ENCODE measurements at places on chromosomes 16 and 17.
A peak's percentile ranks its signal among the peaks of the same experiment; 100 is the strongest.

- ATAC-seq = peak; percentile 74
Observed at GRCh38 chr17:68346448-68346847, 55.2 kb downstream of the ARSG start.

DNA sequence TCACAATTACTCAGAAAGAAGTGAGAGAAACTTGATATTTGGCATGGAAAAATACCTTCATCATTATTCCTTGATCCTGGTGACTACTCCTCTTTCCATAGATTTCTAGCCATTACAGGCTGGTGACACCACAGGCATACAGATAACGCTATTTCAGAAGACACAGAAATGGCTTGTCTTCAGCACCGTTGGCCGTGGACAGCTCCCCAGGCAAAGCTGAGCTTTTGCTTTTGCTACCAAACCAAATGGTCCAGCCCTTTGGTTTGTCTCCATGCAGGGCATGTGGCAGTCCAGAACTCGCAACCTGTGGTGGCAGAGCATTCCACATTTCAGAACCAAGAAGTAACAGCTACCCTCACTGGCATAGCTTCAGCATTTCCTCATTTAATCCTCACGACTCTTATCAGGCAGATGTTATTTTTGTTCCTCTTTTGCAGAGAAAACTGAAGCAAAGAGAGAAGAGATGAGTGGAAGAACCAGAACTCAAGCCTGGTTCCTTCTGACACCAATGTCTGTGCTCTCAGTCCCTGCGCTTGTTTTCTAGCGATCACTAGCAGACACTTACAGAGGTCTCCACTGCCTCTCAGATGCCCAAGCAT is 55.5 kb downstream of the HS3ST4 start:
- no peak for ATAC-seq

DNA sequence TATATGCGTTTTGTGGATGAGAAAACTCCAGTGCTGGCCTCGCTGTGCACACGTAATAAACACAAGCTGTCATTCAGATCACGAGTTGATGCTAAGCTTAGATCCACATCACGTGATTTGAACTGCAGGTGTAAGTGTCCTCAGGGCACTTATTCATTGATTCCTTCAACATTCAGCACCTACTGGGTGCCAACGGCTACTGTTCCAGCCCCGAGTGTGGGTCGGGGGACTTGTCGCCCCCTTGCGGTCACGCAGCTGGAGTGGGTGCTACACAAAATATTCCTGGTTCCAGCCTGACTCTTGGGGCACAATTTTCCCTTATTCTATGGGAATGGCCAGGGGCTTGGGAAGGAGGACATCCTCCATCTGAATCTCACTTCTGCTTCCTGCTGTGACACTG is 29.9 kb upstream of the GINS2 start:
- no peak for ATAC-seq

DNA sequence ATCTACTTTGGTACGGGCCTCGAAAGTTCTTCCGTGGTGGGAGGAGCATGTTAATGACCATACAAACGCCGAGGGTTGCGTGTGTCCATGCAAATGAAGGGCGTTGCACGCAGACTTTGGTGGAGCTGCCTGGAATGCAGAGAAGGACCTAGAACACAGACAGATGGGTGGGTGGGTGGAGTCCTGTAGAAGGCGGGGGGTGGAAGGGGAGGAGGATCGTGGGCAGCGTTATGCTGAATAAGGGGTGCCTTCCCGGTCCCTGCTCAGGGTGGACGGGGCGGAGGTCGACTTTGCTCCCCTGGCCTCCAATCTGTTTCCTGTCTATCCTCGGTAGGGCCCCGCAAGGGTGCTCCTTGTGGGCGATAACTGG is 795 bp upstream of the PAQR4 start:
- ATAC-seq = no peak

DNA sequence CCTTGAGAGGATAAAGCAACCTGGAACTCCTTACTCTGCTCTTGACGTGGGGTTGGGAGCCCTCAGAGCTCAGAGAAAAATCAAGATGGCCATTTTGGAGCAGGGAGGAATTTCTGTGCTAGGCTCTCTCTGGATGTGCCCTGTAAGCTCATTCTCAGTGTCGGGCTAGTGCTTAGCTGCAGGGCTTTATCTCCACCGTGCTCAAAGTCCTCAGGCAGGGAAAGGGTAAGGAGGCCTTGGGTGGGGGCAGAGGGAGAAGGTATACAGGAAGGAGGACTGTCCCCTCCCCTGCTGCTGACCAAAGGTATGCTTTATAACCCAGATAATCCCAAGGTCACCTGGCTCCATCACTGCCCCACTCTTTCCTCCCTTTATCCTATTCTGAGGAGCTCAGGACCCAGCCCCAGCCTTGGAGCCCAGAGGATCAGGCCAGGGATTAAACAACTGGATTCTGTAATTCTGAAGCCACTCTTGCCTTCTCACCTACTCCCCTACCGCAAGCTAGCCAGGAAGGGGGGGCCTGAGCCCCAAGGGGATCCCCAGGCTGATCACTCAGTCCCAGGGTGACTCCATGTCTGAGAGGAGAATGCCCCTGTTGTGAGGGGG is 1.1 kb downstream of the DHRS11 start:
- ATAC-seq = no peak

DNA sequence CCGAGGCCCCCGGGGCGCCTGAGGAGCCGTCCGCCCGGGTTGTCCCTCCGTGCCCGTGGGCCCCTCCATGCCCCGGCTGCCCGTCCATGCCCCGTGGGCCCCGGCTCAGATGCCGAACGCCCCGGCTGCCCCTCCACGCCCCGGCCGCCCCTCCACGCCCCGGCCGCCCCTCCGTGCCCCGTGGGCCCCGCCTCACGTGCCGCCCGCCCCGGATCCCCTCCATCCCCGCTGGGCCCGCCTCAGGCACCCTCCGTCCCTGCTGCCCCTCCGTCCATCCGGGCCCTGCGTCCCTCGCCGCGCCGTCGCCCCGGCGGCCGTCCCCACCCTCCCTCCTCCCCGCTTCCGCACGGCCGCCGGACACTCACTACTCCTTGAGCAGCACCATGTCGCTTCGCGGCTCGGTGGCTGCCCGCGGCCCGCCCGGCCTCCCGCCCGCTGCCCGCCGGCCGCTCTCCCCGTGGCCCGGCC is 382 bp downstream of the PITPNA start:
- peak; percentile 43 for ATAC-seq

GRCh38 chr17:992933-993332 is 4.0 kb upstream of the TIMM22 start:
- no peak for ATAC-seq

GRCh38 chr17:10251212-10251948 is 53.0 kb upstream of the GAS7 start:
- ATAC-seq = peak; percentile 16

GRCh38 chr16:27476240-27476639 is 73.5 kb downstream of the GTF3C1 start:
- ATAC-seq = no peak

- ATAC-seq = no peak
Observed at GRCh38 chr16:57972306-57972705, 1.4 kb upstream of the CNGB1 start.

DNA sequence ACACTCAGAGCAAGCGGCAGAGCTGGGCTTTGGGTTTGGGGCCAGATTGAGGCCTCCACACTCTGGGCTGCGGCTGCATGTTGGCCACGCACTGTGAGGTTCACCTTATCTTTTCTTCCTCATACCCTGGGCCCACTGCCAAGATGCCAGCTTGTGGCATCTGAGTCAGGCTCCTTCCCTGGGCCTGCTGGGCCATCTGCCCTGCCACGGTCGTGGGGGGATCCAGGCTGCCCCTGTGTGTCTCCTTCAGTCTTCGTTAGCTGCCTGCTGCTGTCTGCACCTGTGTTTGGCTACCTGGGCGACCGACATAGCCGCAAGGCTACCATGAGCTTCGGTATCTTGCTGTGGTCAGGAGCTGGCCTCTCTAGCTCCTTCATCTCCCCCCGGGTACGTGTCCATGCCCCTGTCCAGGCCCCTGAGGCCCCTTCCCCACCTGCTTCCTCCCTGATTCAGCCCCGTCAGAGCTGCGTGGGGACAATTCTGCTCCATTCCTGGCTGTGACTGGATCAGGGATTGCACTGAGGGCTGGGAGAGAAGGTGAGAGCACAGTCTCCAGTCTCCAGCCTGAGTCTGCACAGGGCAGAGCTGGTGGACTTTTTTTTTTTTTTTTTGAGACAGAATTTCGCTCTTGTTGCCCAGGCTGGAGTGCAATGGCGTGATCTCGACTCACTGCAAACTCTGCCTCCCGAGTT is 11.2 kb downstream of the SPNS3 start:
- no peak for ATAC-seq
